Lung microvascular endothelial cell (primary cell): ENCODE measurements at places on chromosomes 3 and 15.
A peak's percentile ranks its signal among the peaks of the same experiment; 100 is the strongest.

DNA sequence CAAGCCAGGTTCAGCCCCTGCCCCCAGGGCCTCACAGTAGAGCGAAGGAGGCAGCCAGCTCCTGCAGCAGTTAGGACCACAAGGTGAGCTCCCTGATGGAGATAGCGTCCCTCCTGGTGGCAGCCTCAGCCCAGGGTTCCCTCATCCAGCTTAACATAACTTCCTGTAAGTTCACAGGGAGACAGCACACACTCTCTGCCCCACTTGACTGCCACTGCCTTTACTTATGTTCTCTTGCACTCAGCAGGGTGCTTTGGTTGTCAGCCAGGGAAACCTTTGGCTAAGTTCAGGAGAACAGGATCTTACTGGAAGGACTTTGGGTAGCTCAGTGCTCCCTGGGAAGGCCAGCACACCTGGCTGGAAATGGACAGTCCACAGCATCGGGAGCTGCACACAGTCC, 10.9 kb downstream of the KBTBD13 start:
- DNase-seq: no peak

DNA sequence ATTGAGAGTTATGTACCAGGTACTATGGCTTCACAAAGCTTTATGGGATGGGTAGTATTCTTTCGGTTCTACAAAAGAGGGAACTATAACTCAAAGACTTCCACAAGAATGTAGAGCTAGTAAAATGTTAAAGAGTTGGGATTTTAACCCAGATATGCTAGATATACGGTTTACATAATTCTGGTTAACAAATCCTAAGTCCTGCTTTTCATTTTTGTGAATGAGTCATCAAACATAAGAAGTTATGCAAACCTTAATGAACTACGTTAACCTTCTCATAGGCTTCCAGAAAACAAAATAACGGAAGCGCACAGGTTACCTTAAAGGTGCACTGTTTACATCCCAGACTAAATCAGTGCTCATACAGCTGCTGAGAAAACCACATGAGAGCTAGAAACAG, 1049.3 kb downstream of the MCTP2 start:
- no peak for DNase-seq

DNA sequence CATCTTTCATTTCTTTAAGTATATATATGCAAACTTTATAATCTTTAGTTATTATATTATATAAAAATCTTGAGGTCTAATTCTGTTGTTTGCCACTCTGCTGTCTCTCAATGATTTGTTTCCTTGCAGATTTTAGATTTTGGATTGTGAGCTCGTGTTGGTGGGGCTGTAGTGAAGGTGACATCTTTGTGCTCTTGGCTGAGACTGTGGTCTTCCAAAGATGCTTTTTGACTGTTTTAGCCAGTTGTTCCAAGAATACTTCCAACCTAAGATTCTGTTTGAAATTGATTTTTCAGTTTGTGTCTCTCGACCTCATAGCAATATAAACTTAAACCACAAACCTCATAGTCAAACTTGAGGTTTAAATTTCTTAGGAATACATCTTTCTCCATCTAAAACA, 326.5 kb downstream of the SLC9A9 start:
- no peak for DNase-seq

GRCh38 chr15:99969261-99969920, 236.2 kb upstream of the LYSMD4 start:
- DNase-seq: no peak

DNA sequence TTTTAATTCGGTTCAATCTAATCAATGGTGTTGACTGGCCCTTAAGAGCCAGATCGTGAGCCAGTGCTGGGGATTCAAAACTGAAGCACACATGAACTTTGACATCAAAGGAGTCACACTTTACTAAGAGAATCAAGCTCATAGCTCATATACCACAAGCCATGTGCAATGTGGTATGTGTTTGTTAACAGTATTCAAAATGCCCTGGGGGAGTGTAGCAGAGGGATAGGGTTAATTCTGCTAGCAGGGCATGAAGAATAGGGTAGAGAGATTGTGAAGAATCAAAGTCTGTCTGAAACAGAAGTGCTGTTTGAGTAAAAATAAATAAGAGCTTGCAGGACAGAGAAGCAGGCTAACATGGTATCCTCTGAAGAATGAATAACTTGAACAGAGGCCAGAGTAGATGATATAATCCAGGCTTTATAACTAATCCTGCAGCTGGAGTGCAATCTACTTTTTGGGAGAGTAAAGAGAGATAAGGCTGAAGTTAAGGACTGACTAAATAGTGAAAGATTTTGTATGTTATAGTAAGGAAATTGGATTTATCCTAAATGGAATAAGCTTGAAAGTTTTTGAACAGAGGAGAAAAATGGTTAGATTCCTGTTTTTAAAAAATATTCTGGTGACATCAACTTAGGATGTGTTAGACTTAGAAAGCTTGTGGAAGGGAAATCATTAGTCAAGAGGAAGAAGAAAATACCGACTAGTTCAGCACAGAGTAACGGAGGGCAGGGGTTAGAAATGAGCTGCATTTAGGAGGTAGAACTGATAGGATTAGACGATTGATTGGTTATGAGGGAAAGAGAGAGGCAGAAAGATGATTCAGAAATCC, 292.0 kb downstream of the NFKBIZ start:
- DNase-seq: peak; percentile 50
